ENCODE measurements at places on chromosomes 1 and 21.

GRCh38 chr1:32884726-32885125 is 1.6 kb upstream of the HPCA start:
- no peak for DNase-seq

GRCh38 chr1:236108027-236108648 is 34.2 kb upstream of the GPR137B start:
- no peak for DNase-seq

DNA sequence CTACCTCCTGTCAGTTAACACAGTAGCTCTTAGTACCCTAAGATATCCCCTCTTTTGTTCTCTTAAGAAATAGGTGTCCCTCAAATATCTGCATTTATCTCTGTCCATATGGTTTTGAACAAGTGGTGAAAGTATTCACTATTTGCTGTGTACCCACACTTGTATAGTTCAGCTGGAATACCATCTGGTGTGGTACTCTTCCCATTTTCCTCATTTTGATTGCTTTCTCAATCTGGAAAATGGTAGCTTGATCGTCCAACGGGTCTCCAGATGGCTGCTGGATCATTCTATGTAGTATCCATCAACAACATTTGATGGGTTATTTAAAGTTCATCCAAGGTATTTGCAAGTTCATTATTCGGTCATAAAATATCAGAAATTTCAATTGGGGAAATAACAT is 100.3 kb upstream of the DPYD start:
- DNase-seq: no peak

- DNase-seq: no peak
Observed at GRCh38 chr1:242692988-242693387, 168.5 kb upstream of the PLD5 start.

- peak; percentile 42 for DNase-seq
Observed at GRCh38 chr1:27136998-27137542, 17.9 kb downstream of the SLC9A1 start.

DNA sequence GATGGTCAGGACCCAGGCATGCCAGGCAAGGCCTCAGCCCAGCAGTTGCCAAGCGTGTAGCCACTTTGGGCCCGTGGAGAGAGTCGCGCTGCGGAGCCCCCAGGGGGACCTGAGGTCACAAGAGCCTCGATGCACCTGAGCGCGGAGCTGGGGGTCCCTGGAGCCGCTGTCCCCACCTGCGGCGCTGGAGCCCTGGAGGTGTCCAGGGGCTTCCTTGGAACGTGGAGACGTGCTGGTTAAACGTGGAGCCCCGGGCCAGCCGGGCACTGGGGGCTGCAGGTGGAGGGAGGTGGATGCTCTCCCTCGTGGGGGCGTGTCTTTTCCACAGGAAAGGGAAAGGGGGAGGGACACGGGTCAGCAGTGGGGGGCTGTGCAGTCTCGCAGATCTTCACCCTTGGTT is 3.1 kb downstream of the PLCH2 start:
- no peak for DNase-seq

Measured in stimulated activated CD4-positive, alpha-beta T cell treated with anti-CD3 and anti-CD28 coated beads, Interleukin-1b, Interleukin-23, amount 100 ng/mL, for 1 hour (primary cell).